SK-N-SH (cell line): ENCODE measurements at places on chromosomes 2 and 18.

- DNase-seq, result no peak
Measured at GRCh38 chr2:17864676-17865075, 13.8 kb upstream of the KCNS3 start.

DNA sequence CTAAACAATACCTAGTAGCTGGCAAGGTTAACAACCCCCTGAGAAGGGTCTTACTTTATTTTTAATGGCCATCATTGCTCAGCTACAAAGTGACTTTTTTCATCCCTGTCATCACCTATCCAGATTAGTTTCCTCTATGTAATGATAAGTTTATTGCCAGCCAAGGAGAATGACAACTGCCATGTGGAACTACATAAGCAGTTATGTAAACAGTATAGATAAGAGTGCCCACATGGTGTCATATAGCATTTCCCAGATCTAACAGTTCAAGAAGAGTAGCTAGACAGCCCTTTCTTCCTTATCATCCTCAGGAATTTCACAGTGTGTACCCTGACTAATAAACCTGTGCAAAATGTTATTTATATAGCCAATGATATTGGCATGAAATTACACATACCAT is 240.2 kb upstream of the PIK3C3 start:
- DNase-seq, result no peak

DNA sequence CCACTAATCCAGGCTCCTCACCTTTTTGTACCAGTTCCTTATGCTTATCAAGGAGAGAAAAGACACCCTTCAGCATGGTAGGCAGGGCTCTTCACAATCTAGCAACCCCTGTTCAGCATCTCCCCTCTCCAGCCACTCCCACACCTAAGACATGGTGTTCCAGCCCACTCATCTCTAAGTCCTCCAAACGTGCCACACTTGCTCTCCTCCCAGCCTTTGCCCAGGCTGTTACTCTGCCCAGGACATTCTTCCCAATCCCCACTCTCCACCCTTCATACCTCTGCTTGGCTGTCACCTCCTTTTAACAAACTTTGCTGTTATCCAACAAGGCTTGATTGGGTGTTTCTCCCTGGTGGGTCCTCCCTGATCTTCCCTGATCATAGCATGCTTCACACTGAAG is 270.6 kb upstream of the CHAC2 start:
- no peak for DNase-seq

DNA sequence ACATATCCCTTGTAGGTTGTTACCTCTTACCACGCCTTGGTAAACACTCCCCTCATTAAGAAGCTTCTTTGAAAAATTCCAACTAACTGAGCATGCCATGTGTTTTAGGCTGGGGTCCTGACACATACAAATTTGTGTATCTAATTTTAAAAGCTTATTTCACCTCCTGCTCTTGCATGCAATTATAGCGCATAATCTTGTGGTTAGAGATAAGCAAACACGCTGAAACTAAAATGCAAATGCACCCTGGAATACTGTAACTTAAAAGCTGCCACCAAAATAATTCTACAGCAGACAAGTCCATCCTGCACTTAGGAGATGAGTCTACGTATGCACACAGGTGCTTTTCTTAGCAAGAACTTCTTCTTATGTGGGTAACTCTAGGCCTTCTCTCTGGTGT is 990.2 kb downstream of the TSN start:
- DNase-seq, result no peak

GRCh38 chr18:76460482-76460881 is 34.6 kb downstream of the ZNF516 start:
- no peak for DNase-seq

- DNase-seq, result no peak
Measured at GRCh38 chr2:71534201-71534600, 80.8 kb downstream of the DYSF start.

- no peak for DNase-seq
Measured at GRCh38 chr18:66562279-66562678, 41.6 kb downstream of the CDH19 start.

DNA sequence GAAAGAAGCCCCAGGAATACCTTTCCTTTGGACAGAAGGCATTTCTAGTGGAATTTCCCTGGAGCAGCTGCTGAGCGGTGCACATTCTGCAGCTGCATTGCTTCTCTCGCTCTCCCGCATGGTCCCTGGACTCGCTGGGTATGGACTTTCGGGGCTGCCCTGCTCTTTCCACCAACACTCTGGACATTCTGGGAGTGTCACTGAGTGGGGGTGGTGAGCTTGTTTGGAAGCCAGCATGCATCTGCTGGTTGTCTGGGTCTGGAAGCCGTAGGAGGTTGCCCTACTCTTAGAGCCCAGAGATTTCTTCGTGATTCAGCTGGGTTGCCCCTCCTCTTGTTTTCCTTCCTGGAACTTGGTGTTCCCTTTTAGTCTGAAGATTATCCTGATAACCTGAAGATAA is 52.6 kb downstream of the TWIST2 start:
- no peak for DNase-seq

- DNase-seq, result peak; percentile 47
Measured at GRCh38 chr18:3321133-3321812, 59.3 kb downstream of the MYL12B start.

DNA sequence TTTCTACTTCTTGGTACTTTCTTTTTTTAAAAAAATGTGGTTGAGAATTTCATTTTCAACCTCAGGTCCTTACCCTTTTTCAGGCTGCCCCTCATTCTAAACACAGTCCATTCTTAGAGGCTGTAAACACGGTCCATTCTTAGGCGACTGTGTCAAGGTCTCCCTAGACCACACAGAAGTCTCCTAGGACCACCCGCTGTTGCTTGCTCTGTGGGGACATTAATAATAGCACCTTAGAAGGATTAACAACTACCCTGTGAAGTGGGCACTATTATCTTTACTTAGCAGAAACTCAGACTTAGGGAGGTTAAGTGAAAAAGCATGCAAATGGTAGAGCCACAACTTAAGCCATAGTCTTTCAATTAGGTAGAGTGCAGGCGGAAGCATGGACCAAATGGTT is 91.7 kb downstream of the RBMS1 start:
- no peak for DNase-seq

- DNase-seq, result no peak
Measured at GRCh38 chr2:236877972-236878371, 207.7 kb upstream of the COPS8 start.

DNA sequence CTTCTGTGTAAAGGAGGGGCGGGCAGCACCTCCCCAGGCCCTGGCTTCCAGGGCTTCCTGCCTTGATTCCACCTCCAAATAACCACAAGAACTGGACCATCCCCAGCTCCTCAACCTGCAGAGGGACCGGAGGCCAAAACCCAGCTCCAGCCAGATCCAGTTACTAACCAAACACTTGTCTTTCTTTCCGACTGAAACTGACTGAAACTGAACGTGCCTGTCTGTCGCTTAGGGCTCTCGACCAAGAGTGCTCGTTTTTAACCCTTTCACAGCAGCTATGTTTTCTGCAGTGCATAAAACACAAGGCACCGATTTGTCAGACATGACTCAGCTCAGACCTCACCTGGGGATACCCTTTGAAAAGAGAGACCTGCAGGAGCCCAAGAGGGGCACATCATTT is 249.9 kb upstream of the SIX2 start:
- no peak for DNase-seq

DNA sequence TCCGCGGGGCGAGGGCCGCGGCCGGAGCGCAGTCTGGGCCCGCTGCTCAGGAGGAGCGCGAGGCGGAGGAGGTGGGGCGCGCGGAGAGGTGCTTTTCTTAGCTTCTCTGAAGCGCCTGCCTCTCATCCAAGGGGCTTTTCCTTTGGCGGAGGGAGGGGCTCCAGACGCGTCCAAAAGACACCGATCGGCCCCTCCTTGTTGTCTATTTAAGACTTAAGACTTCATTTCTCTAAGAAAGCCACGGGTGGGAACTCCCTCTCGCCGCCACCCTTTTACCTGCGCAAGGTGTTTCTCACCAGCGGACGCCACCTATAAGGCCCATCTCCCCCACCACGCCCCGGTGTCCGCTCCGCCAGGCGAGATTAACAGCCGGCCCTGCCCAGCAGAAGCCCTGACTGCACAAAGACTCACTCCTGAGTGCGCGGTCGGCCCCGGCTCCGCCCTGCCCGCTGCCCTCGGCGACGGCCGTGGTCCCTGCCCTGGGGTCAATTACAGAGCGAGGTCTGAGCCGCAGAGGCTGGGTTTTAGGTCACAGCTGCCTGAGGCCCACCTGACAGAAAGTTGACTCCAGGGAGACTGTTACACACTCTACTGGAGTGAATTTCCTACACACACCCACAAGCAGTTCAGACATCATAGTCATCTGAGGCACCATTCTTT is at the start of gene DSC2:
Gene DSC2, minus strand, starts transcription at position 397 of the 660 bp plus-strand sequence. CDS start 450 bp downstream, outside the sequence.
- DNase-seq, result peak; percentile 15

GRCh38 chr18:79058007-79058406 is 11.2 kb upstream of the ATP9B start:
- DNase-seq, result no peak

DNA sequence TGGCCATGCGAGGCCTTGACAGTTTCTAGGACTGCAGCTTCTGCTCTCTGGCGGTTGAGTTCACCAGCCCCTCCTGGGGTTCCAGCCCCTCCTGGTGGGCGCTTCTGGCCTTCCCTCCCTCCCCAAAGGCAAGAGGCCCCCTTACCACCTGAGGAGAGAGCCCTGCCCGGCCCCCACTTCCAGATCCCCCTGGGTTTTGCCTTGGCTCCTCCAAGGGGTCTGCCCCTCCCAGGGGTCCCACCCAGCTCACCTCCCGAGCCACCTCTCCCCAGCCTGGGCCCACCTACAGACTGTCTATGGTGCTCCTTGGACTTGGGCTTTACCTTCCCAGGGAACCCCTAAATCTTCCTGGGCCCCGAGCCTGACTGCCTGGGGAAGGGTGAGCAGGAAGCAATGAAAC is 264.5 kb downstream of the ATAD2B start:
- DNase-seq, result no peak

DNA sequence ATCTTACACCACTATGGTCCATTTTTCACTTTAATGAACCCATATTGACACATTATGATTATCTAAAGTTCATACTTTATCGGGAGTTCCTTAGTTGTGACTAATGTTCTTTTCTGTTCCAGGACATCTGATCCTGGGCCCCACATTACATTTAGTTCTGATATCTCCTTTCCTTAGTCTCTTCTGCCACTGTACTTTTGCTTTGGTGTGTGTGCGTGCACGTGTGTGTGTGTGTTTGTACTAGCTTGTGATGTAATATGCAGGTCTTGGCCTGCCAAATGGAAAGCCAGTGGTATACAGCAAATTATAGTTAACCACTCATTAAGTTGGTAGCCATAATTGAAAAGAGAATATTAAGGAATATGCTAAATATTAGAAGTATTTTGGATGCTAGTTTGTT is 88.0 kb downstream of the CDC42EP3 start:
- no peak for DNase-seq

GRCh38 chr2:46858702-46859090 is 56.9 kb downstream of the MCFD2 start:
- no peak for DNase-seq

DNA sequence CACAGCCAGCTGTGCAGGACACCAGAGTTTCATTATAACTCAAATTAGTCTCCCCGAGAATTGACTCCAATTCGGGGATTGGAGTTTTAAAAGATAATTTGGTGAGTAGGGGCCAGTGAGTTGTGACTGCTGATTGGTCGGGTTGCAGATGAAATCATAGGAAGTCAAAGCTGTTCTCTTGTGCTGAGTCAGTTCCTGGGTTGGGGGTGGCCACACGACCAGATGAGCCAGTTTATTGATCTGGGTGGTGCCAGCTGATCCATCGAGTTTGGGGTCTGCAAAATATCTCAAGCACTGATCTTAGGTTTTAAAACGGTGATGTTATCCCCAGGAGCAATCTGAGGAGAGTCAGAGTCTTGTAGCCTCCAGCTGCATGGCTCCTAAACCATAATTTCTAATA is 82.7 kb upstream of the SLC66A3 start:
- DNase-seq, result no peak

- DNase-seq, result peak; percentile 6
Measured at GRCh38 chr2:168392024-168392423, 64.0 kb upstream of the CERS6 start.
